ENCODE measurements at places on chromosomes 16 and 17.

GRCh38 chr17:52789829-52790228 lies 631.3 kb upstream of the CA10 start:
- no peak for DNase-seq

DNA sequence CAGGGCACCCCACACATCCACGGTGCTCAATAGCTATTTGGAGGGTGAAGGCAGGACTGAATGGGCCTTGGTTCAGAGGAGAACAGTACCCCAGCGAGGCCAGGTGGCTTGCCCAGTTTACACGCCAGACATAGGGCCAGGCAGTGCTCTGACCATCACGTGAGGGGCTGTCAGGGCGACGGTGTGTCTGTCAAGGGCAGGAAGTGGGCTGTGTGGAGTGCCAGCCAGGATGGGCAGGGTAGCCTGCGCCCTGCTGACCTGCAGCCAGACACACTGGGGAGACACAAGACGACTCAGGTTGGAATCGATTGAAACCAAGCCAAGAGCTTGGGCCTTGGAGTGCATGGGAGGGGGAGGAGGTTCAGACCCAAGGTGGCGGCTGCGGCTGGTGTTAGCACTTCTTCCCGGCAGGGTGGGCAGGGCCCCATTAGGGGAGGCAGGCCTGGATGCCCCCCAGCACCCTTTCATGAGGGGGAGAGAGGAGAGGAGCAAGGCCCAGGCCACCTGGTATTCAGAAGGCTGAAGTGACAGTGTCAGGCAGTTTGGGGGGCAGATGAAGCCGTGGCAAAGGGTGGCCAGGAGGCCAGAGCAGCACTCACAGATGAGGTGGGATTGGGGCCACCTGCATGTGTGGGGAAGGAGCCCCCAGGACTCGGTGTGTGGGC lies 68.2 kb downstream of the SREBF1 start:
- no peak for DNase-seq

GRCh38 chr16:50696126-50696525 lies 2.7 kb downstream of the NOD2 start:
- no peak for DNase-seq

DNA sequence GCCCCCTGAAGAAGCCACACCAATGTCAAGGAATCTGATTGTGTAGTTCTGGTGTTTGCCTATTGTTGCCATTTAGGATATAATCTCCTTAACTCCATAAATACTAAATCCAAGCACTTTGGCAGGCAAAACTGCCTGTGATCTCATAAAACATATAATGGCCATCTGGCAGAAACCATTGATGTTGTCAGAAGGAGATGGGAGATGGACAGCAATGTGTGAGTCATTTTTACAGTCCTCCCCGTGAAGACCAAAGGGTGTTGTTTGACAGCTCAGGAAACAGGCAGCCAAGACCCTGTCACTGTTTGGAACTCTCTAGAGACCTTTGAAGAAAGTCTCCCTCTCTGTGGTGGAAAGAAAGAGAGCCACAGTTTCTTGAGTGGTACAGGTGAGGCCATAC lies 454.1 kb downstream of the HS3ST3B1 start:
- no peak for DNase-seq
